ENCODE measurements at places on chromosomes 4 and X.
A peak's percentile ranks its signal among the peaks of the same experiment; 100 is the strongest.

GRCh38 chr4:100017637-100018310 is 67.7 kb upstream of the H2AZ1 start:
- peak; percentile 59 for DNase-seq

DNA sequence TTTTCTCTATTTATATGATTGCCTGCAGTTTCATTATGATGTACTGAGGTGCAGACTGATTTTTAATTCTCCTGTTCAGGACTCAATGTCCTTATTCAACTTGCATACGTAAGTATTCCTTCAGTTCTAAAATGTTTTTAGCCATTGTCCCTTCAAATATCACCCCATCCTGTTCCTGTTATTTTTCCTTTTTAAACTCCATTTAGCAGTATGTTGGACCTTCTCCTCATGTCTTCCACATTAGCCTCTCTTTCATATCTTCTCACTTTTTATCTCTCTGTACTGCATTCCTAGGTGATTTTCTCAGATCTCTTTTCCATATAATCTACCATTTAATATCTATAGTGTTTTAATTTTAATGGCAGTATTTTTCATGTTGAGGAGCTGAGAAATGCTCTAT is 317.7 kb downstream of the NR3C2 start:
- no peak for DNase-seq

GRCh38 chr4:156102411-156102810 is 148.7 kb upstream of the CTSO start:
- no peak for DNase-seq

- DNase-seq = no peak
These were observed 973.3 kb upstream of the FTHL17 start for GRCh38 chrX:32045149-32045548.

DNA sequence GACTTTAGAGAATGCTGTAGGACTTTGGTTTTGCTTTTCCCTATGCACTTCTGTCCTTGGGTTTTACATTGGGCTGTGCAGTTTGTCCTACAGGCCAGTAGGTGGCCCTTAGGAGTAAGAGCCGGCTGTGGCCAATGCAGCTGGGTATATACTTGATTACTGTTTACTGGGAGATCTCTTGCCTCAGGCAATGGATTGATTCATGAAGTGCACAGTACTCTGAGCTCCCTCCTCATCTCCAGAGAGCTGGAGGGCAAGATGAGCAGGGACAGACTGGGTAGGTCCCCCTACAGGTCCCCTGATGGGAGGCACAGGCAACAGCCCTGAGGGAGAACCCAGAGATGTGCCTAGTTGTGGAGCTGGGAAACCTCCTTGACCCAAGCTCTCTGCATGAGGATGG is 103.8 kb upstream of the QRFPR start:
- peak; percentile 76 for DNase-seq

DNA sequence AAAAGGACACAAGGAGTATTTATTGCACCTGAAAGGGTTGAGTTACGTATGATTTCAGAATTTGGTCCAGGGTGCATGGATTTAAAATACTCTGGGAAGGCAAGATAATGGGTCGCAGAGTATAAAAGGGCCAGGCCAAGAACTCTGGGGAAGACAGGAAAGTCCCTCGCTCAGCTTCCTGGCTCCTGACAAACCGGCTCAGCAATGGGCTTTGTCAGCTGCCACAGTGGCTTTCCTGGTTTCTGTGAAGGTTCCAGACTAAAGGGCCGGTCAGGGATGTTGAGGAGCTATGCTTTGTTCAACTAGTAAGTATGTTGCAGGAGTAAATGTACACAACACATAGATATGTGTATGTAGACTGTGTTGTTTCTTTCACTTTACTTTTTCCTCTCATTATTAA is 154.4 kb upstream of the ETNPPL start:
- DNase-seq = no peak

- peak; percentile 73 for DNase-seq
These were observed 482.9 kb downstream of the NAF1 start for GRCh38 chr4:162683659-162684370.

GRCh38 chrX:49972328-49972860 is 50.0 kb downstream of the CLCN5 start:
- no peak for DNase-seq

GRCh38 chr4:95984081-95984480 is 144.2 kb downstream of the PDHA2 start:
- DNase-seq = no peak

DNA sequence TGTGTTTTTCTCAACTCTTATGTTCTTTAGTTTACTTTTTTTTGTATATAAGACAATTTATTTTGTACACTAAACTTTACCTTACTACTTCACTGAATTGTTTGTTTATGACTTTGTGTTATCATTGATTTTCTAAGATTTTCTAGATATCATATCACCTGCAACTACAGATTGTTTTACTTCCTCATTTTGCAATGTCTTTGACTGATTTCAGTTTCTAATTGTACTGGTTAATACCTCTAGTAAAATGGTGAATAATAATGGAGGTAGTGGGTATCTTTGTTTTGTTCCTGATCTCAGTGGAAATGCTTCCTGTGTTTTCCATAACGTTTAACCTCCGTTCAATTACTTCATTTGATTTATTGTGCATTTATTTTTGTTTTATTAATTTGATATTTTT is 490.2 kb downstream of the TLL1 start:
- no peak for DNase-seq

DNA sequence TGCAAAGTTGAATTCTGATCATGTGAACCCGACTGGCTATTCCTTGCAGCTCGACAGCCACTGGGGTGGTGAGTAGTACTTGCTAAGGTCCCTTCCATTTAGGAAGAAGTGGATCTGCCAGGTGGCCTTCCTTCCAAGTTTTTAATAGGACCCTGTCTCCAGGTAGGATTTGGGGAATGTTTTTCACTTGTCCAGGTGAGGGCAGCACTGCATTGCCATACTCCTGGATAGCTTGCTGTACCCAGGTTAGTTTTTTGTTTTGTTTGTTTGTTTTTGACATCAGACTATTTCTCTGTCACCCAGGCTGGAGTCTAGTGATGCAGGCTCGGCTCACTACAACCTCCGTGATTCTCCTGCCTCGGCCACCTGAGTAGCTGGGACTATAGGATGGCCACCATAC is 29.8 kb downstream of the SAGE1 start:
- DNase-seq = peak; percentile 2

DNA sequence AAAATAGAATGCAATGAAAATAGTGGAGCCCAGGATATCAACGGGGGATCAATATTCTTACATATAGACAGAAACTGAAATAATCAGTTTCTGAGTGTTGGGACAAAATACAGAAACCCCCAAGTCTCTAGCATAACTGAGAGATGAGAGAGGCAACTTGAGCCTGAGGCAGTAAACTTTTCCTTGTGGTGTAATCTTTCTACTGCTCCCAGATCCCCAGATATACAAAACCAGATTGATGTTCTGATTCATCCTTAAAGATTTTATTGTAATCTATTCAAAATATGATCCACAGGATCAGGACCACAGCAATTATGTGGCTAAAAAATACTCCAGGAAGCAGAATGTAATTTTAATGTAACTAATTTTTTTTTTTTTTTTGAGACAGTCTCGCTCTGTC is 2282.6 kb downstream of the ARAP2 start:
- peak; percentile 63 for DNase-seq
